Hindlimb muscle (tissue), 1 donor: ENCODE measurements at places on chromosomes 16 and 17.

DNA sequence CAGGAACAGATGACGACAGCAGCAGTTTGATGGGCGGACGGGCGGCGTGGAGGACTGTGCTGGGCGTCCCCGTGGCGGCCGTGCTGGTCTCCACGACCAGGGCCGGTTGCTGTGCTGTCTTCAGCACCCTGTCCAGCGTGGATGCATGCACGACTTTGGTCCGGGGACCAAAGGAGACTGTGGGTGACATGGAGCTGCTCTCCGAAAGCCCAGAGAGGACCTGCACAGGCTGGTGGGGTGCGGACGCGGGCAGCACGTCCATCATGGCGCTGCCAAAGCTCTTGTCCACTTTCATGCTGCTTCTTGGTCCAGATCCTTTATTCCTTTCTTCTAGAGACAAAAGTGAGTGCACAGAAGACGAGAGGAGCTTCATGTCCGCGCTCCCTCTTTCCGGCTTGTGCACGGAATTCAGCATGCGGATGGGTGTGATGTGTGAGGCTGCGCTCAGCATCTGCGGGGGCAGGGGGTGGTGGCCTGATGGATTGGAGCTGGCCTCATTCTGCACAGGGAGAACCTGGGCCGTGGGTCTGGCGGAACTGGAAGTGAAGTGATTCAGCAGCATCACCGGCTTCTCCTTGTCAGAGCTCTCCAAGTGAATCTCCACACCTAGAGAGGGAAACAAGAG, 20.3 kb downstream of the MAP1LC3B start:
- no peak for DNase-seq

- DNase-seq: no peak
Observed at GRCh38 chr16:13298666-13299065, 397.3 kb downstream of the SHISA9 start.

GRCh38 chr16:77788181-77789084, at the start of gene VAT1L:
TSS of gene VAT1L (plus strand) at chr16:77788564. CDS start at chr16:77788683, 119 bp downstream.
- DNase-seq: peak; percentile 56

GRCh38 chr17:57423541-57423940, 167.2 kb downstream of the MSI2 start:
- no peak for DNase-seq

- no peak for DNase-seq
Observed at GRCh38 chr16:86252596-86252995, 257.7 kb upstream of the FOXF1 start.

- DNase-seq: no peak
Observed at GRCh38 chr17:19014628-19015215, 10.2 kb upstream of the FAM83G start.

- no peak for DNase-seq
Observed at GRCh38 chr16:74449470-74449869, 28.2 kb upstream of the CLEC18B start.

DNA sequence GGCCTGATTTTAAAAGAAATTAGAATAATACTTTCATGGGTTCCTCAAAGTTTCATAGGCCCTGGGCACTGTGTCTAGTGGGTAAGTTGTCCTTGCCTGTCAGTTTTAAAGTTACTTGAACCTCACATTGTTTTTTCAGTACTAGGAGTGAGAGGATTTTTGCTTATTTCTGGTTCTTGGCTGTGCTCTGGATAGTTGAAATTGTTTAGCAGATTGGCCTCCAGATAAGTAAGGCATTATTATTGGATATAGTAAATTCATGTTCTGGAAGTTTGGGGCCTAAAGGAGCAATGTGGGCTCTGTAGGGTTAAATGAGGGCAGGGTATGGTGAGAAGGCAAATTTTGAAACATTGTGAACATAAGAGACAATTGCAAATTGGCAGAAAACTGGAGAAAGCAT, 78.5 kb downstream of the WNT3 start:
- no peak for DNase-seq

DNA sequence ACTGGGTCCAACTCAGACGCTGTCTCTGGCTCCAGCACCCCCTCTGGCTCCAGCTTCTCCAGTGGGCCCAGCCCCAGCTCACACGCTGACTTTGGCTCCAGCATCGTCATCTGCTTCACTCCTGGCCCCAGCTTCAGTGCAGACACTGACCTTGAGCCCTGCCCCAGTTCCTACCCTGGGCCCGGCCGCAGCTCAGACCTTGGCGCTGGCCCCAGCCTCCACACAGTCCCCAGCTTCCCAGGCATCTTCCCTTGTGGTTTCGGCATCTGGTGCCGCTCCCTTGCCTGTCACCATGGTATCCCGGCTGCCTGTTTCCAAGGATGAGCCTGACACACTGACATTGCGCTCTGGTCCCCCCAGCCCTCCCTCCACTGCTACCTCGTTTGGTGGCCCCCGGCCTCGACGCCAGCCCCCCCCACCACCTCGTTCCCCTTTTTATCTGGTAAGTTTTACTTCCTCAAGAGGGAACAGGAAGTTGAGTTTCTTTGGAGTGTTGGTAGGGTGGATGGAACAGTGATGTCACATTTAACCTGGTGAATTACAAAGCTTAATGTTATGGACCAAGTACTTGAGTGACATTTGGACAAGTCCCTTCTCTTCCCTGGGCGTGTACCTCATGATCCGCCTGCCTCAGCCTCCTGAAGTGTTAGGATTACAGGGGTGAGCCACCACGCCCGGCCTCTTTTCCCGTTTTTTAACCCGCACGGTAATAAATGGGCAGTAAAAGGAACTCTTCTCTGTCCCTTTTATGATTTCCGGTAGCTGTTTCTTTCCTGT, 23.4 kb upstream of the PHKG2 start:
- no peak for DNase-seq

DNA sequence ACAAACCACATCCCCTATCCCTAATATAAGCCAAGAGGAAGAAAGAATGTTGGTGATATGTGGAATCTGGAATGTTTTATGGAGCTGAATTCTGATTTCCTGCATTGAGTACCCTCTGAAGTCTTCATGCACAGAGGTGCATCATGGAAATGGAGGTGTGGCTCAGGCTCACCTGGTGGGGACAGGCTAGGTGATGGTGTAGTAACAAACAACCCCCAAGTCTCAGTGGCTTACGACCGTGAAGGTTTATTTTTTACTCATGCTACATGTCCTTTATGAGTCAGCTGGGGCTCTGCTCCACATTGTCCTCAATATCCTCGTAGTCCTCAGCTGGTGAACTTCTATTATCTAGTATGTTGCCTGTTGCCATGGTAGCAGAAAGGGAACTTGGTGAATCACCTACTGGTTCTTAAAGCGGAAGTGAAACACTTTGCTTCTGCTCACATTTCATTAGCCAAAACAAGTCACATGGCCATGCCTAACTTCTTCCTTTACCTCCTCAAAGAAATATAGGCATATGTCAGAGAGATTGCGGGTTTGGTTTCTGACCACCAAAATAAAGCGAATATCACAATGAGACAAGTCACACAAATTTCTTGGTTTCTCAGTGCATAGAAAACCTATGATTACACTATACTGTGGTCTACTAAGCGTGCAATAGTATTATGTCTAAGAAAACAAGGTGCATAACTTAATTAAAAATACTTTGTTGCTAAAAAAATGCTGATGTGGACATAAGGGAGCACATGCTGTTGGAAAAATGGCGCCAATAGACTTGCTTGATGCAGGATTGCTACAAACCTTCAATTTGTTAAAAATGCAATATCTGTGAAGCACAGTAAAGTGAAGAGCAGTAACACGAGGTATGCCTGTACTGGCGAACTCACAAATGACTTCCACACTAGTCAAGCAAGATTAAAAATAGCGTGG, at the start of gene PMFBP1:
TSS of gene PMFBP1 (minus strand) at position 51 of the 930 bp plus-strand sequence. CDS start 947 bp downstream, outside the sequence.
- DNase-seq: no peak

- no peak for DNase-seq
Observed at GRCh38 chr17:44095388-44095646, 24.8 kb downstream of the G6PC3 start.

DNA sequence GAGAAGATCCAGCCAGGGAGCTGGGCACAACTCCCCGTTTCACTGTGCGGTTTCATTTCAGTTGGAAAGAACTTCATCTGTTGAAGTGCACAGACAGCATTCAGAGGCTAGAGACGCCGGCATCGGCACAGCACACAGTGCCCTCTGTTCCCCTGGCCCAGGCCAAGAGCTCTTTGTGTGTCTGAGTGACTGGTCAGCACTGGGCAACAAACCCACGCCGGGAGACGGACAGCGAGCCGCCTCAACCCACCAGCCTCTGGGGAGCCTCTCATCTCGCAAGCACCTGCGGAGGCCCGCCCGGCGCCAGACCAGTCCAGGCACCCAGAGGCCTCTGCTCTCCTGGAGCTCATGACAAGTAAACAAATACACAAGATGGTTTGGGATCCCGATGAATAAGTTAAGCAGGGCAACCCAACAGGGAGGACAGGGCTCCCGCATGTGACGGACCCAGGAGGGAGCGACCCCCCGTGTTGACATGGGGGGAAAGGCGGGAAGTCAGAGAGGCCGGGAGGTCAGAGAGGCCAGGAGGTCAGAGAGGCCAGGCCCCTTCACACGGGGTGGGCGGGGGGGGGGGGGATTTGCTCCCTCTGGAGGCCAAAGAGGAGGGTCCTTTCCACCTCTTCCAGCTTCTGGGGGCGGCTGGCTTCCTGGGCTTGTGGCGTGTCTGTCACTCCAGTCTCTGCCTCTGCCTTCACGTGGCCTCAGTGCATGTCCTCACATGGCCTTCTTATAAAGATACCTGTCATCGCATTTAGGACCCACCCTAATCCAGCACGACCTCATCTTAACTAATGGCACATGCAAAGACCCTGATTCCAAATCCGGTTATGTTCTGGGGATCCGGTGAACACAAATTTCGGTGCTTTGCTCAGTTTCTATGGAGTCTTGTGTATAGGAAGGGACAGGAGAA, 25.8 kb upstream of the KLHDC4 start:
- DNase-seq: no peak

DNA sequence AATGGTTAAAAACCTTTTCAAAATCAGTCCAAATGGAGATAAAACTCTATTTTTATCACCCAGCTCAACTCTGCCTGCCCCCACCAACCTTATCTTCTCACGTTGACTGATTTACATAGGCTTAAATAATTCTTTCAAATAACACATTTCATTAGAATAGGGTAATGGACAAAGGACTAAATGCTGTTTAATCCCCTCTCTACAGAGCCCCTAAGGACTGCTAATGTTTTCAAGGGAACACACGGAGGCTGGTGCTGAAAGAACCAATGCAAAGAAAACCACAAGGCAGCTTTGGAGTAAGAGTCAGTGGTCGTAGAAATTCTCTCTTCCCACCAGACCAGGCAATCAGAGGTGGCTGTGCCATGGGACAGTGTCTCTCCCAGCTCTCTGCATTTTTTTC, 445.7 kb upstream of the MAF start:
- DNase-seq: no peak

DNA sequence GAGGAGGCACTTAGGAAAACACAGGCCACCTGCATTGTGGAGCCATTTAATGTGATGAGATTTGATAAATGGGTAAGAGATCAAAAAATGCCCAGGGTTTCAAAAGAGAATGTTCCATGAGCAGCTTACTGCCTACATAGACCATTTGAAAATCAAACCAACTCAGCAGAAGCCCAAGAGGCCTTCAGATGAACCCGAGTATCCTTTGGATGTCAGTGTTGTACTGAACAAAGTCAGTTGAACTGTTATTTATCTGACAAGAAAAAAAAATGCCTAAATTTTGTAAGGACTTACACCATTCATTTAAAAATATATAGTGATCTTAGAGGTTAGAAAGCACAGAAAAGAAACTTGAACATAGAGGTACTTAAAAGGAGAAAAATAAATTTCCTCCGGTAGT, 381.7 kb downstream of the ZFHX3 start:
- DNase-seq: no peak

DNA sequence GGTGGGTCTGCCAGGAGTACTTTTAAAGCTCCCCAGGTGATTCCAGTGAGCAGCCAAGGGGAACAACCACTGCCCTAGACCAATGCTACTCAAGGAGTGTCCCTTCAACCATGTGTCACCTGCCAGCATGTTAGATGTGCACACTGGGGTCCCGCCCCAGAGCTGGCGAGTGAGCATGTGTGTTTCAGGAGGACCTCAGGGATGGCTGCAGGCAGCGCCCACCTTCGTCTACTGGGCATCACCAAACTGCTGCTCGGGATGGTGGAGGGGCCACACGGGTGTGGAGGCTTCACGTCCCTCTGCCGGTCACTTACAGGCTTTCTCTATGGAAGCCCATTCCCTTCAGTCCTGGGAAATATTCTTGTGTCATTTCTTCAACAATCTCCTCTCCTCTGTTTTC, 29.0 kb upstream of the DOC2B start:
- DNase-seq: no peak

- DNase-seq: no peak
Observed at GRCh38 chr16:10852286-10852685, 24.7 kb upstream of the CIITA start.

- DNase-seq: no peak
Observed at GRCh38 chr16:10561425-10561824, 19.0 kb downstream of the EMP2 start.

- DNase-seq: peak; percentile 29
Observed at GRCh38 chr17:61495161-61495857, 43.1 kb downstream of the TBX4 start.

- DNase-seq: no peak
Observed at GRCh38 chr16:15435216-15435864, 952 bp downstream of the BMERB1 start.

GRCh38 chr17:70905796-70906195, 736.5 kb downstream of the KCNJ2 start:
- no peak for DNase-seq

DNA sequence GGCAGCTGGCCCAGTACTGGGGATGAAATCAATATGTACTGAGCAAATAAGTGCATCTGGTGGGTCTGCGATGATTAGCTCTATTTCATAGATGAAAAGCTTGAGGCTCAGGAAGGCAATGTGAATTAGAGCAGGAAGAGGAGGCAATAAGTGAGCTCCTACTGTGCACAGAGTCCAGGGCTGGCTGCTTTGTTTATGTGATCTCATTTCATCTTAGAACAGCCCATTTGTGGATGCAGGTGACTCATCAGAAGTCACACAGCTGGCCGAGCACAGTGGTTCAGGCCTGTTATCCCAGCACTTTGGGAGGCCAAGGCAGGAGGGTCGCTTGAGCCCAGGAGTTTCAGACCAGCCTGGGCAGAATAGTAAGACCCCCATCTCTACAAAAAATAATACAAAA, 7.1 kb downstream of the TMEM114 start:
- no peak for DNase-seq

DNA sequence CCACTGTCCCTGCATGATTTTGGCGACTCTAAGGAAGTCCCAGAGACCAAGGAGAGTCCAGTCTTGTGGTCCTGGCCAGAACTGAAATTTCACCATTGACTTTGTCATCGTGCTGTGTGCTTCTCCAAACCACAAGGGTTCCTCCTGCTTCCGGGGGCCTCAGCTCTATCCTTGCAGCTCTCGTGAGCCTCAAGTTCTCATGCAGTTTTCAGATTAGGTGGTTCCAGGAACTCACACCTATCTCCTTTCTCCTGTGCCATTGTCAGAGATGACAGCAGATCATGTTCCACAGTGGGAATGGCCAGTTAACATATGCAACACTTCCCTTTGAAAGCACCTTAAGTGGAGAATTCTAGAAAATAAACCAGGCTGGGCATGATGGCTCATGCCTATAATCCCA, 97.9 kb upstream of the CRHR1 start:
- DNase-seq: no peak

GRCh38 chr17:78892936-78893379, 10.0 kb downstream of the CEP295NL start:
- DNase-seq: no peak

- DNase-seq: no peak
Observed at GRCh38 chr16:57892041-57892440, 78.9 kb downstream of the CNGB1 start.

GRCh38 chr16:11006656-11007055, 62.3 kb downstream of the CLEC16A start:
- no peak for DNase-seq
